Activated CD4-positive, alpha-beta T cell treated with anti-CD3 and anti-CD28 coated beads, Interleukin-2, amount 50 U/mL, for 24 hours (primary cell): ENCODE measurements at places on chromosomes 7 and 10.

DNA sequence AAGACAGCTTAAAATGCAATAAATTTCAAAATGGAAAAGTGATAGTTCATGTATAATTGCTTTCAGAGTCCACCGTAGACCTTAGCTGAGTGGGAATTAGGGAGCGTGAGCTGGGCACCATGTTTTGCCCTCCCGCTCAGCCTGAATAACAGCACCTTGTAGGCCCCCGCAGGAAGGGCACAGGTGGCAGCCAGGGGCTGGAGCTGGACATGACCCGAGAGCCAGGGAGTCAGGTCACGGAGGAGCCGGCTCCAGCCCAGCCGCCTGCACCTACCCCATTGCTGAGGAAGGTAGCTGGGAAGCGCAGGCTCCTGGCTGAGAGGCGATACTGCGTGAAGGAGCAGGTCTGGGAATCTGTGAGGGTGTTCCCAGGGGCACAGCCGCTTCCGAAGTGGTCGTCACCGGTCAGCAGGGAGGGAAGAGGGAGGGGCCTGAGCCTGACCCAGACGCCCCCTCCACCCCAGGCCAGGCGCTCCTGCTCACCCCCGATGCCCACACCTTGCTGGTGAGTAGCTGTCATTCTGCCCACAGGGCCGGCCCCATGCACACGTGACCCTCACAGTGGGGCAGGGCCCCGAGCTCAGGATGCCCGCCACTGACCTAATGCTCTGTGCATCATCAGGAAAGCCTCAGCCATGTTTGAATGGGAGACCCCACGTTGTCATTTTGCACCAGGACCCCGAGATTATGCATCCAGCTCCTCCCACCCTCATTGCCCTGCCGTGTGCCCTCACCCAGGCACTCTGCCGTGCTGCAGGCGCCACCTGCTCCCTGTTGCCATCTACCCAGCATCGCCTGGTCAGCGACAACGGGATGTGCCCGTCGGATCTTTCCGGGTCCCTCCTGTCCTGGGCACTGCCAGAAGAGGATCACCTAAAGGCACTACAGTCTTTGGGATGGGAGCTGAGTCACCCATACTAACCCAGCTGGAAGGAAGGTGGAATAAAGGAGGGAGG, 129.2 kb upstream of the TCERG1L start:
- no peak for DNase-seq

DNA sequence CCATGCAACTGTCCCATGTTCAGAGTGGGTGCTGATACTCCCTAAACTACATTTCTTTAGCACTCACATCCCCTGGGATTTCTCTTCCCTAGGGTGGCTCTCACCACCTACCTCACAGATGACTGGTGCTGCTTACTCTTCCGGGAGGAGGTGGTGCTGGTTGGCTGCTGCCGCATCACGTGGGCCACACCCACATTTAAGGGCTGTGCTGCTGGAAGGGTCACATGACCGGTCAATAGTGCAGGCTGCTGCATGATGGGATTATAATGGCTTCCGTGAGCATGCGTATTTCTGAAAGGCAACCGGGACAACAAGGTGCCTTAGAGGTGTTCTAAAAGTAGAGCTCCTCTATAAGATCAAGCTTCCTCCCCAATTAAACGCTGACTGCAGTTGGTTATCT, 76.8 kb downstream of the CLEC2L start:
- DNase-seq = no peak

DNA sequence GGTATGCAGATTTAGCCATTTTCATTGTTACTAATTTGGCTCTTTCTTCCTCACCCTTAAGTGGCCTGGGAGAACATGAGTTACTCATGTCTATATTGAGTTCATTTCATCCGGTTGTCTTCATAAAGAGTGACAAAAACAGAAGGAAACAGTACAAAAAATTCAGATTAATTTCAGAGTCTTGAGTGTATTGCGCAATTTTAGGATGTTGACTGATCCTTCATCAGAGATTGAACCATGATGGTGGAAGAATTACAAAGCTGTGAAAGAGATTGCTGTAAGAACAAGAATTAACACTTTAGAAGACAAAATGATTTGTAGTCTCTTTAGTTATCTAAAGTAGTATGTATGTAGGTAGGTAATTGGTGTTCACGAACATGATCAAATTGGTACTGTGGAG, 194.0 kb upstream of the PPP1R3A start:
- DNase-seq = no peak

DNA sequence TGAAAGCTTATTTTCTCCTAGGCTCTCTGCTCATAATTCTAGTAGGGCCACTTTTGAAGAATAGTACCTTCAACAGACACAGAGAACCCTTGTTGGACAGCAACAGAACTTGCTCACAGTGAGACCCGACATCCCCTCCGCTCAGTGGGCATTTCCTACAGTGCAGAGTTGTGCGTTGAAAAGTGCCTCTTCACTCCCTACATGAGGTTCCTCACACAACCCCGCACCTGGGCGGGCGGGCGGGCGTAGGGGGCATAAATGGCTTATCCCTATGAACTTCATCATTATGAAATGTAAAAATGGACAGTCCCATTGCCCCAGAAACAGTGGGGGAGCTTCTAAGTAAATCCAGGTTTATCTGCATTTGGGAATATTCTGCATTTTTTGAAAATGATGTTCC, 174.9 kb downstream of the MGMT start:
- DNase-seq = no peak

DNA sequence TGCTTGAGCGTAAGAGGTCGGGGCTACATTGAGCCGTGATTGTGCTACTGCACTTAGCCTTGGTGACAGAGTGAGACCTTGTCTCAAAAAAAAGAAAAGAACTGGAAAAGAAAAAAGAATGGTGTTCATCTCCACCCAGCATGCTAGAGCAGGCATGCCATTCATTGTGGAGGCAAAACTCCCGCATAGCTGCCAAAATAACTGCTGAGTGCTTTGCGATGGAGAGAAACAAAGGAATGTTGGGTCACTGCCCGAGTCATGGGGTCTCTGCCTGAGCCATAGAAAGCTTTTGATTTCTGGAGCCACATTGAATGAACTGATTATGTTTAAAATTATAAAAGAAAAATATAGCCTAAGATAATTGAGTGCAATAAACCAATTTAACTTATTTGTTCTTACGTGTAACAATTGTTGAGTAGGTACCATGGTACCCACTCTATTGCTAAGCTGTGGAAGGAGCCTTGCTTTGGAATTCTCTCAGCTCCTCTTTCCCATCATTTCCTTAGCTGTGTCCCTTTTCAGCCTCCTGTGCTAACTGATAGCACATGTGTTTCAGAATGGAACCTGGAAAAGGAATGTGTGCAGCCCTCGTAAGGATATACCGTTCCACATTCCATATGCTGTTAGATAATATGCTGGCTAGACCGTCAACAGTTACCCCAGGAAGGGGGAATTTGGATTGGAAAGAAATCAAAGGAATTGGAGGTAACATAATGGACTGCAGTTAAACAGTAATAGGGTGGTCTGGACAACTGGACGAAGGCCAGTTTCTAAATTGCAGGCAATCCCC, 99.0 kb downstream of the KIAA1217 start:
- DNase-seq = no peak

DNA sequence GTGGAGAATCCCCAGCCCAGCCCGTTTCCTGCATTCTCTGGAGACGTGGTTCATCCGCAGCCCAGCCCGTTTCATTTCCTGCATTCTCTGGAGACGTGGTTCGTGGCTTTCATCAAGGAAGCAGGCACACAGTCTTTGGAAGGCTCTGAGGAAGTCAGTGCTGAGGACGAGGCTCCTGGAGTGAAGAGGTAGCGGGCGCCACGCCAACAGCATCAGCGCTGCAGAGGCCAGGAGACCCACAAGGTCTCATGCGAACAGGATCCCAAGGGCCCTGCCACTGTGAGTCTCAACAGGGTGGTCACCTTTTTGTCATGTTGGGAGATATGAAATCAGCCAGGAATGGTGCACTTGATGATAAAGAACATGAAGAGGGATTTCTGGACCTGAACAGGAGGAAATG, 12.4 kb upstream of the TCERG1L start:
- no peak for DNase-seq

DNA sequence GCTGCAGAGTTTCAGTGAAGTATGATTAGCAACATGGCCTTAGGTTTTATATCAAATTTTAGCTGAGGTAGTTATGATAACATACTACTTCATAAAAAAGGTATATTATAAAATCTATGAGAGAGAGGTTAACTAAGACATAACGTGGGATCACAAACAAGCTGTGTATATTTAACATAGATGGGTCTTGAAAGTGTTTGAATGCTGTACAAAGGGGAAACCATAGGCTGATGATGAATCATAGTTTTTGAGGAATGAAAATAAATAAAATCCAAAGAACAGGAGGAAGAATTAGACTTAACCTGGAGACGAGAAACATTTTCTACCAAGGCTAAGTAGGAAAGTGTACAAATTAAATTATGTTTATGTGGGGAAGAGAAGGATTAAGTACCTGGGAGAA, 119.0 kb downstream of the GNAI1 start:
- DNase-seq = no peak

- no peak for DNase-seq
Observed at GRCh38 chr7:88835147-88835728, 39.7 kb upstream of the TEX47 start.

- no peak for DNase-seq
Observed at GRCh38 chr7:133633055-133633454, 380.2 kb downstream of the EXOC4 start.

- no peak for DNase-seq
Observed at GRCh38 chr10:88386204-88386788, 196.8 kb downstream of the RNLS start.

- no peak for DNase-seq
Observed at GRCh38 chr10:76874176-76874575, 763.4 kb downstream of the KCNMA1 start.

GRCh38 chr7:121876656-121877500, 3.9 kb downstream of the PTPRZ1 start:
- no peak for DNase-seq

GRCh38 chr7:52325237-52325636, 710.2 kb upstream of the POM121L12 start:
- DNase-seq = no peak

GRCh38 chr7:151194188-151194587, 7.1 kb upstream of the ASB10 start:
- DNase-seq = no peak

DNA sequence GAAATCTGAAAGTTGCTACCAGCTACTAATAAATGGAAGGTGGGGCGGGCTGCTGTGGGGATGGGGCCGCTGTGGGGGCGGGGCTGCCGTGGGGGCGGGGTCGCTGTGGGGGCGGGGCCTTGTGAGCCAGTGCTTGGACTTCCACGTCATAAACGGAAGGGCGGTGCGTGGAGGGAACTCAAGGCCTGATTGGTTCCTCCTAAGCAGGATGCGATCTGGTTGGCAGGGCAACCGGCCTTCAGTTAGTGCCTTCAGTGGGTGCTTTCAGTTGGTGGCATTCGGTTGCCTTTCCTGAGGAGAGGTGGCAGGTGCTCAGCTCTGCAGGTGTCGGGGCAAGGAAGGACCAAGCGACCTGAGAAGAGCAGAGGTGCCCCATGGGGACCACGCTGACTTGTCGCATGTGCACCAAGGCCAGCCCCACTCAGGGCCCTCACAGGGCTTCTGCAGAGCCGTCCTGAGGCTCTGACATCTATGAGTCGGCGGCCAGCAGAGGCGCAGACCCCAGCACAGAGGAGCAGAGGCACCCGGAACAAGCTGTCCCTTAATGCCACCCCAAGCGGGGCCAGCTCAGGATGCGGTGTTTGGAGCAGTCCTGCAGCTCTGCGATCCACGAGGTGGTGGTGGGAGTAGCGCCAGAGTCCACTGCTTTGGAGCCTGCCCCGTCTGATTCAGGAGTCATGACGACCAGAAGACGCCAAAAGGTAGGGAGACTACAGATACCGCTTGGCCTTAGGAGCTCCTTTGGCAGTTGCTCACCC, 54.4 kb upstream of the PDSS1 start:
- DNase-seq = no peak

GRCh38 chr10:845526-845925, 86.0 kb downstream of the LARP4B start:
- DNase-seq = no peak

DNA sequence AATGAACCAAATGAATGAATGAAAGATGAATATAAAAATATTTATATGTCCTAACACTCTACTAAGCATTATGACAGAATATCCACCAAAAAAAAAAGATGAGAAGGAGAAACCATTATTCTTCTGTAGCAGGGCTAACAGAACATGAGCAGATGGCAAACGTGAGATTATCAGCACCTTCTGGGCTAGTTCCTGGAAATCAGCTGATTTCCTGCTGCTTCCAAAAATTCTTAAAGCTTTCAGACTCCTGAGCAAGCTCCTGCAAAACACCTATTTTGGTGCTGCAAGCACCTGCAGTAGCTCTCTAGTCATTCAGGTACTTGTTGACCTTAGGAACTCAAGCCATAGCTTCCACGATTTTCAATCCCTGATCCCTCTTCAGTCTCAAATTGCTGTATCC, 51.8 kb downstream of the NPSR1 start:
- no peak for DNase-seq

DNA sequence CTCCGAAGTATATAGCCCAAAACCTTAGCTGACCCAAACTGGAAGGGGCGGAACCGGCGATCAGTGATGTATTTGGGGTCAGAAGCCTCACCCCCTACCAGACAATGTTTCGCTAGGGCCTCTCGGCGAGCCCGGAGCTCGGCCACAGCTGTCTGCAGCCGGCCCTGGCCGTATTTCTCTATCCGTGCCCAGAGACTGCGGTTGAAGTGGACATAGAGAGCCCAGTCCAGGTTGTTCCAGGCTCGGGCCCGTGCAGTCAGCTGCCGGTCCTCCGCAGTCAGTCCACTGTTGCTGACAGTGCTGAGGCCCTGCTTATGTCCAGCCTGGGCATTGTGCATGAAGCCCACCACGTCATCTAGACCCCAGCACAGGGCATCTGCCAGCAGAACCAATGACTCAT, 1.5 kb upstream of the TRAPPC14 start:
- no peak for DNase-seq

DNA sequence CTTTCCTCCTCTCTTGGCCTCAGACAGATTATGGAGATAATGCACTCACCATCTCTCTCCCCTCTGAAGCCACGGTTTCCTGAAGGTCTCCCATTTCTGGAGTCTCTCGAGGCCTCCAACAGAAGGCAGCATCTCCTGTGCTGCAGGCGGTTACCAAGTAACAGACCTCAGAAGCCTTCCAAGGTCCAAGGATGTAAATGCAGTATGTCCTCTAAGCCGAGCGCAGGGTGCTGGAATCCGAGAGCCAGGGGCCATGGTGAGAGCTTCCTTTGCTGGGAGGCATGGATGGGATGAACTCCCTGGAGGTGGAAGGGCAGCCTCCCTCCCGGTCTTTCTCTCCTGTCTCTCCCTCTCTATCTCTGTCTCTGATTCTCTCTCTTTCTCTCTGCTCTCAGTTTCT, 79.8 kb downstream of the ADARB2 start:
- no peak for DNase-seq

DNA sequence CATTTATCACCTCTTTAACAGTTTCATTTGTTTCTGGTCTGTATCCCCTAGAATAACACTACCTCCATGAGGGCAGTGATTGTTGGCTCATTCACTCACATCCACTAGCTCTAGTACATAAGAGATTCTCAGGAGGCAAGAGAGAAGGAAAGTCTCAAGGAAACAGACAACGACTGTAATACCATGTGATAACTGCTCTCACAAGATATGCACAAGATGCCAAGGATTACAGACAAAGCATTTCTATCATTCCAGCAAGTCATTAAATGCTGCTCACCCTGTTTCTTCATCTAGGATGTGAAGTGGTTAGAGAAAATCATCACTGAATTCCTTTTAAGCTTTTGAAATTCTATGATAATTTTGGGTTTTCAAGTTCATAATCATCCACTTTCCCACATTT, 115.3 kb downstream of the HIBADH start:
- no peak for DNase-seq

- DNase-seq = no peak
Observed at GRCh38 chr10:79003183-79004100, 65.3 kb upstream of the ZMIZ1 start.
